Memory B cell (primary cell): ENCODE measurements at places on chromosomes 2 and 18.

DNA sequence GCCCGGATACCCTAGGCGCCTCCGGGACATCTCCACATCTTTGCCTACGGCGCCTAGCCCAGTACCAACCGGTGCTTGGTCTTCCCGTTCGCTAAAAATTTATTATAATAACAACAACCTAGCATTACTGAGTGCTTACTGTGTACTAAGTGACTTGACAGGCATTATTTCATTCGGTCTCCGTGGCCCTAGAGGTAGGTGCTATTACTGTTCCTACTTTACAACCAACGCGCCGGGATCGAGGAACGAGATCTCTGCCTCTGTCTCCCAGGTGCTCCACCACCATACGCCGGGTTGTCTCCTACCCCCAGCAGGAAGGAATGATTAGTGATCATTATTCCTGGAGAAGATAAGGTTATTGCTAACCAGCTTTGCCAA, 657 bp upstream of the BIN1 start:
- DNase-seq, result no peak

DNA sequence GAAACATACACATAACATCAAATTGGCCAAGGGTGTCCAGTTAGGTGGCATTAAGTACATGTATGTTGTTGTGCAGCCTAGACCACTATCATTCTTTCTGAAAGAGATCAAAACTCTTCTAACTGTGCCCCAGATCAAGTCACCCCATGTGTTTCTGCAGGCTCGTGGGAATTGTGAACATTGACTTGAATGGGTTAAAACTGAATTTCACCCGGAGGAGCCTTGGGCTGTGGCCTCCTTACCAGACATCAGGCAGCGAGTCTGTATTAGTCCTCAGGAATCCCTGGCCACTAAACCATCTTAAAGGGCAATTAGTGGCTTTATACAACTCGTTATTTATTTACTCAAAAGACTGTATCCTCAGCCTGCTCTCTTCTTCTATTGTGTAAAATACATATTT, 149.0 kb upstream of the REV1 start:
- DNase-seq, result no peak

GRCh38 chr2:173922760-173923159, 42.4 kb downstream of the SP3 start:
- no peak for DNase-seq

GRCh38 chr2:143936848-143937722, 582.8 kb downstream of the ZEB2 start:
- DNase-seq, result peak; percentile 4

DNA sequence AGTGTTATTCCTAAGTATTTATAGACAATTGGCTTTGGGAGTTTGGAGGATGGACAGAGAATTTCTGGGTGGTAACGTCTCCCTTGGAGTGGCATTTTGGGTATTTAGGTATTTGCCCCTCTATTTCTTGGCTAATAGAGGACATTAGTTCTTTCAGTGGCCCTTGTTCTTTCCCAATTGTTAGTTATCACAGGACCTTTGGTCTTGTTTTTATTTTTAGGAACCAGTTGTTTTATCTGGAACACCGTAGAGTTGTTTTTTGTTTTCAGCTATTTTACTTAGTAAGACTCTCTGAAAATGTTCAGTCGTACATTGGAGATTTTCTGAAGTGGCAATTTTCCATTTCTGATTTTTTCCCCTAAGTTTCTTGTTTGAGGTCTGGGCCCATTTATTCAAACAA, 40.5 kb upstream of the TNFRSF11A start:
- DNase-seq, result no peak
